Fibroblast of mammary gland (primary cell): ENCODE measurements at places on chromosomes 6 and 20.

DNA sequence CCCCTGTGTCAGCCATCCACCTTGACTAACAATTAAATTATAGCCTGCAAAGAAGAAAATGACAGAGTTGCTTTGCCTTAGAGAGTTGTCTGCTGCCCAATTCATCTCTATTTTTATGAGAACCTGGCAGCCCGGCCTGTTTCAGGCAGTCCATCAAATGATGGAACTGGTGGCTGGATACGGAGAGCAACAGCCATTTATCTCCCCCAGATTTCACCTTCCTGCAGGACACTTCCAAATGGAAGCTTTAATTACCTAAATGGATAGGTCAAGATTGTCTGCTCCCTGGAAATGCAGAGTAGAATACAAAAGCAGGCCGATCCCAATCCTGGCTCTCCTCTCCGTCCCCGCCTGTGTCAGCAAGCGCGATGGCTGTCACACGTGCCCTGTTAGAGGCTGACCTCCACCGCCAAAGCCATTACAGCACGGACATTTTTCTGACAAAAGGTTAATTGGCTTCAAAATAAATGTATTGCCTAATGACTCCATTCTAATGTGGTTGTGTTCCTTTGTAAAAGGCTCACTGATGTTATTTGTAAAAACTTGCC is 86.7 kb downstream of the PACRG start:
- no peak for DNase-seq

- no peak for DNase-seq
These were observed 2.7 kb downstream of the PTK6 start for GRCh38 chr20:63534427-63534830.

- DNase-seq: no peak
These were observed 85.3 kb downstream of the DLGAP4 start for GRCh38 chr20:36391456-36391855.

DNA sequence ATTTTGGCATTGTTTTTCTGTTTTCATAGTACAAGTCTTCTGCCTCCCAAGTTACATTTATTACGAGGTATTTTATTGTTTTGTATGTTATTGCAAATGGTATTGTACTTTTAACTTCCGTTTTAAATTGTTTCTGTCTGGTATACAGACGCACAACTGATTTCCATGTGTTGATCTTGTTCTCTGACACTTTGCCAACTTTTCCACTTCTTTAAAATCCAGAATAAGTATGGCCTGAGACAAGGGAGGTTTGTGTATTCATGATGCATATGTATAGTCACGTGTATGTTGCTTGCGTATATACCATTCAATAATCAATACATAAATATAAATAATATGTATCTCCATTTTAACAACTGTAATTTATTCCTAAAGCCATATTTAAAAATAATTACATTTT is 41.2 kb downstream of the THBS2 start:
- DNase-seq: no peak

DNA sequence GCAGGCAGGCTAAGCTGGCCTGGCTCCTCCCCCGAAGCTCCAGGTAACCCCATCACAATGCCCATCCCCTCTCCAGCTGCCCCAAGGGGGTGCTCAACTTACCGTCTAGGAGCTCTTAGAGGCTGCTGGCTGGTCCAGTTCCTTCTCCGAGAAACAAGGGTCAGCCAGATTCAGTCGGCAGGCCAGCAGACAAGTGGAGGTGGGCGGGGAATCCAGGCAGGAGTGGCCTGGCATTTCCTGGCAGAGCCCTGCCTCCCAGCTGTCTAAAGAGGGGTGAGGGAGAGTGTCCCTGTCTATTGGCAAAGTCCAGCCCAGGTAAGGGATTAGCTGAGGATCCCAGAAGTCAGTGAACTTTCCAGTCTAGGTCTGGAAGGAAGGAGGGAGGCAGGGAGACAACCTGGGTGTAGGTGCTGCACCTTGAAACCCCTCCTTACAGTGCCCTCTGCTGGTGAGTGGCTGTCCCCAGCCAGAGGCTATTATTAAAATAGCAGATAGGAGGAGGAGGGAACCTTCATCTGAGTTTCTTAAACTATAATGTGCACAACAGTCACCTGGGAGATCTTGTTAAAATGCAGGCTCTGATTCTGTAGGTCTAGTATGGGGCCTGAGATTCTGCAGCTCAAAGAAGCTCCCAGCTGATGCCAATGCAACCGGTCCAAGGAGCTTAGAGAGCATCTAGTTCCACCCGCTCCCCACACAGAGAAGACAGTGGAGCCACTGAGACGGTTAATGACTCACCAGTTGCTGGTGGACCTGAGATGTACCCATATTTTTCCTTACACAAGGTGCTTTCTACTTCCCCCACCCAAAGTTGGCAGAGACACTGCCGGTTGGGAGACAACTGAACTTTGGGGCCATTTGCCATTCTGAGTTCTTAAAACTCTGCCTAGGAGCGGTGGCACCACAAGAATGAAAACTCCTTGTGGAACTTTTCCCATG is at the start of gene UNC5CL:
TSS of gene UNC5CL (minus strand) at position 162 of the 939 bp plus-strand sequence. CDS start 4,147 bp downstream, outside the sequence.
- peak; percentile 15 for DNase-seq

GRCh38 chr6:36954262-36954931 is at the start of gene PI16:
TSS of gene PI16 (plus strand) at chr6:36954738. CDS start at chr6:36954761, 23 bp downstream.
- DNase-seq: no peak

DNA sequence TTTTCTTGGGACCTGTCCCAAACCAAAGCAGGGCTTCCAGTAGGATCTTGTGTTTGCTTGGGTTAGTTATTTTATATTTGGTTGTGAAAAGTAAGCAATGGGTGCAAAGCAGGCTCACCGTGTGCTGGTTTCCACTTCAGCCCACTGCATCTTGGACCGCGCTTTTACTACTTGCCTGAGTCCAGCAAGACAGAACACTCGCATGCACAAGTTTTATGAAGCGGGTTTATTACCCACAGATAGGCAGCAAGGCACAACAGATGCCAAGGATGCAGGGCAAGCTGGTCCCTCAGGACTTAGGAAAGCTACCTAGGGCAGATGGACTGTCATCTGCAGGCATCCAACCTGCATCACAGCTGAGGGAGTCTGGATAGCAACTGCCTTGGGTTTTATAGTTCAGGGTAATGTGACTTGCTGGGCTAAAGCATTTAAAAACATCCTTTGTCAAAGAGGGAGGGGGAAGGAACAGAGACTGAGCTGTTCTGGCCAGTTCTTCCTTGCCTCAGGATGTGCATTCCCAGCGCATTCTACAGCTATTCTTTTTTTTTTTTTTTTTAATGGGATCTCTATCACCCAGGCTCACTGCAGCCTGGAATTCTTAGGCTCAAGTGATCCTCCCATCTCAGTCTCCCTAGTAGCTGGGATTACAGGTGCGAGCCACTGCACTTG is 18.5 kb downstream of the CITED2 start:
- DNase-seq: no peak

DNA sequence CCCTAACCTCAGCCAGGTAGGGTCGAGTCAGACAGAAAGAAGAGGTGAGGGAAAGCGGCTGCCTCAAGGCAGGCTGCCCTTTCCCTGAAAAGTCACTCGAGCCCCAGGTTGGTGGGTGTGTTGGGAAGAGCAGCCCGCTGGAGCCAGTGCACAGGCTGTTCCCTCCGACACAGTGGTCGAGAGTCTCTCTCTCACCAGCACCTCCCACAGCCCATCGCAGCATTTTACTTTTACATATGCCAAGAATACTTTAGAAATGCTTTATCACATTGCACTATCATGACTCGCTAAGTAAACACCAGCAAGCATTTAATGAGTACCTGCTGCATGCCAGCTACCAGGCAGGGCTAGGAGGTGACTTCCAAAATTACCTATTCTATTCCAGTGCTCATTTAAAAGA is 1.7 kb downstream of the PRPH2 start:
- DNase-seq: no peak

DNA sequence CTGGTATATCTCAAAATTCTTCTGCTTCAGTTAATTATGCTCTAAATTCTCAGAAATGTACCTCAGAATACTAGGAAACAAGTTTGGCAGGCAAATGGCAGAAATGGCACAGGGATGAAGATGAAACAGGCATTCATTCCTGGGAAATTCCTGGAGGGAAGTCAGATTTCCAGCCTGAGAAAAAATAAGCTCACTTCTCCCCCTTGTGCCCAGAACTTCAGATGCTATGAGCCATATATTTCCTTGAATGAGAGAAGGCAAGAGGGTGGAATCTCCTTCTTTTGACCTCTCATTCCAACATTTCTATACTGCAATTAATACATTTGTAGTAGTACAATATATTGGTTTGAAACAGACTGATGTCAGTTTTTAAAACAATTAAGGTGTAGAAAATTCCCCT is 22.8 kb downstream of the RGS17 start:
- DNase-seq: peak; percentile 64

- DNase-seq: no peak
These were observed 21.7 kb downstream of the KIAA1755 start for GRCh38 chr20:38238829-38239228.

- DNase-seq: no peak
These were observed 90.5 kb downstream of the ELOVL5 start for GRCh38 chr6:53258076-53258773.

- DNase-seq: no peak
These were observed 485 bp upstream of the RTF2 start for GRCh38 chr20:56467968-56468315.

- DNase-seq: no peak
These were observed 48.8 kb downstream of the ZFP64 start for GRCh38 chr20:52142757-52143156.

- DNase-seq: no peak
These were observed 42.4 kb downstream of the TXLNB start for GRCh38 chr6:139249395-139249794.

DNA sequence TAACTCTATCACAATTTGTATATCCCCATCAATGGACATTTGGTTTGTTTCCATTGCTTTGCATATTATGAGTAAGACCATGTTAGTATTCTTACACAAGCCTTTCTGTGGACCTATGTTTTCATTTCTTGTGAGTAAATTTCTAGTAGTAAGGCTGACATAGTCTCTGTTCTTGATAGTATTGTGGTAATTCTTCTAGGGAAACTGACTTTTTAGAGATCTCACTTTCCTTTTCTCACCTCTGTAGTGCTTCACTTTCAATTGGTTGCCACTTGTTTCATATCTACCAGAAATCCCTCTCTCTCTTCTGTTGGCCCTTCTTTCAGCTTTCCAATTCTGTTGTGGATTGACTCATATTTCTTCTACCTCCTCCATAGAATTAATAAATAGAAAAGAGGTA is 8.5 kb downstream of the ISM1 start:
- DNase-seq: no peak

DNA sequence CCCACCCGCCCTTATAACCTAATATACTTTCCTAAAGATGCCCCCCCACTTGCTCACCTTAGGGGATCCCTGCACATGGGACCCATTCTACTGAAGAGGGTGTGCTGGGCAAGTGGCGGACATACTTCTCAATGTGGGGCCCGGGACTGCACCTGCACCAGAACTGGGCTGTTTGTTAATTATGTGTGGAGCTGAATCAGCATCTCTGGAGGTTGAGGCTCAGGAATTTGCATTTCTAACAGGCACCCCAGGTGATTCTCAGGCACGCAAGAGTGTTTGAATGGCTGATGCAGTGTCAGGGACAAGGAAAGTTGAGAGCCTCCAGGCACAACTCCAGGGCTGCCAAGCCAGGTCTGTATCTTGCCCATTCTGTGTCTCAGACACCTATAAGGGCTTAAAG is 8.9 kb upstream of the PTPRT start:
- DNase-seq: no peak

GRCh38 chr6:158653577-158654354 is 3.9 kb downstream of the SYTL3 start:
- DNase-seq: no peak
